ENCODE measurements at places on chromosomes 6 and 20. TPM values are rescaled to one million over a fixed set of nuclear protein-coding genes. Genes with fewer than 3 reads are reported as not detected.
A peak's percentile ranks its signal among the peaks of the same experiment; 100 is the strongest.

HCK gene
- polyA plus RNA-seq = 304 TPM

THBD gene
- 23.6 TPM for polyA plus RNA-seq

RIPPLY2 gene
- polyA plus RNA-seq = 0.05 TPM

- peak; percentile 60 for DNase-seq
- no peaks in the 10 kb centered on the region for H3K27me3 ChIP-seq
Measured at GRCh38 chr20:63625771-63626423, 1.0 kb downstream of the GMEB2 start.

GRCh38 chr20:50630578-50631263, 60.6 kb downstream of the RIPOR3 start:
- H3K4me1 ChIP-seq = no peaks in the 10 kb centered on the region
- no peak for DNase-seq
- no peaks in the 10 kb centered on the region for H3K36me3 ChIP-seq
- no peak overlapping the region for H3K4me3 ChIP-seq
- H3K27me3 ChIP-seq = no peaks in the 10 kb centered on the region

Data from lung (tissue), 17 donors.